ENCODE measurements at places on chromosomes 7 and 10.

GRCh38 chr10:26485150-26485941 is 47.2 kb downstream of the APBB1IP start:
- no peak for DNase-seq

DNA sequence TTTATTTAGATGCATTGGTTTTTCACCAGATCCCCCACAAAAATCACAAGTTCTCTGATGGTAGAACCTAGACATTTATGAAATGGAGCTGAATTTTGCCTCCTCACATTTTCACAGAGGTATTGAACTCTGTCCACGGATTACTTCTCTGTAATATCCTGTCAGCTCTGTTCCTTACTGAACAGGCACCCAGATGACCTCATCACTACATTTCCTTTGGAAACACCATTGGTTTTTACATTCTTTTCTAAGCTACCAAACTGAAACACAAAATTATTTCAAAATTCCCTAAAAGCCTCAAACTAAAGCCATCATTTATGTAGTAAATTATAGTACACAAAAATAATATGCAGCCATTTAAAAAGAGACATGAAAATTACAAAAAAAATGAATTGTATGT is 98.3 kb upstream of the KCNIP2 start:
- no peak for DNase-seq

GRCh38 chr7:139047970-139048369 is 12.1 kb upstream of the ZC3HAV1L start:
- no peak for DNase-seq

GRCh38 chr10:82866424-82867020 is 991.5 kb downstream of the NRG3 start:
- no peak for DNase-seq

GRCh38 chr10:118873738-118874105 is 119.0 kb upstream of the CACUL1 start:
- DNase-seq, result no peak

All from effector CD4-positive, alpha-beta T cell (primary cell).